Renal pelvis (tissue), 12 donors: ENCODE measurements at places on chromosomes 2 and 18. TPM values are rescaled to one million over a fixed set of nuclear protein-coding genes. Genes with fewer than 3 reads are reported as not detected.

KRTCAP3 gene
- 10.6 TPM for polyA plus RNA-seq

DNA sequence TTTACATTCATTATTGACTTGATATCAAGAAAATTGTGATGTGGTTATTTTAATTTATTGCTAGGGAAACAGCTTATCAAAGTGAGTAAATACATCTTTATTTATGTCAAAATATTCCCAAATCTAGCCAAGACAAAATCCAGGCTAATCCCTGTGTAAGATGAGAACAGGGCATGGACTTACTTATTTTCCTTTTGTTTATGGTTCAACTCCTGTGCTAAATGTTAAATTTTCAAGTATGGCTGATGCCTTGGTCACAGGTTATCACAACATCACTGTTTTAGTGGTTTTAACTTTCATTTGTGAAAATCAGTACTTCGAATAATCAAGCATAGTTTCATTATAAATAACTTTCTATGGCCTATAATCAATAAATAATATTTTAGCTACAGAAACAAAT lies 657.0 kb upstream of the SYT4 start:
- no peak for DNase-seq

DNA sequence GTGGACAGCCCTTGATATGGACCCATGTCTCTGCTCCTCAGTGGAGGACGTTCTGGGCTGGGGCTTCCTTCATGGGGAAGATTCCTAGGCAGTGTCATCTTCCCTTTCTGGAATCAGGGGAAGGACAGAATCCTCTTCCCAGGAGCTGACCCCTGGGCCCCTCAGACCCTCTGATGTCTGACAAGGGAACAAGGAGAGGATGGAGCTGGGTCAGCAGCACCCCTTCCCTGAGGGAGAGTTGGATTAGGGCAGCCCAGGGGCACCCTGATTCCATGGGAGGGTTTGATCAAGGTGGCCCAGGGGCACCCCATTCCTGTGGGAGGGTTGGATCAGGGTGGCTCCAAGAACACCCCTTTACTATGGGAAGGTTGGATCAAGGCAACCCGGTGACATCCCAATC lies 86.5 kb downstream of the ACKR3 start:
- no peak for DNase-seq

- DNase-seq: no peak
Observed at GRCh38 chr2:8555543-8555942, 126.3 kb upstream of the ID2 start.

DNA sequence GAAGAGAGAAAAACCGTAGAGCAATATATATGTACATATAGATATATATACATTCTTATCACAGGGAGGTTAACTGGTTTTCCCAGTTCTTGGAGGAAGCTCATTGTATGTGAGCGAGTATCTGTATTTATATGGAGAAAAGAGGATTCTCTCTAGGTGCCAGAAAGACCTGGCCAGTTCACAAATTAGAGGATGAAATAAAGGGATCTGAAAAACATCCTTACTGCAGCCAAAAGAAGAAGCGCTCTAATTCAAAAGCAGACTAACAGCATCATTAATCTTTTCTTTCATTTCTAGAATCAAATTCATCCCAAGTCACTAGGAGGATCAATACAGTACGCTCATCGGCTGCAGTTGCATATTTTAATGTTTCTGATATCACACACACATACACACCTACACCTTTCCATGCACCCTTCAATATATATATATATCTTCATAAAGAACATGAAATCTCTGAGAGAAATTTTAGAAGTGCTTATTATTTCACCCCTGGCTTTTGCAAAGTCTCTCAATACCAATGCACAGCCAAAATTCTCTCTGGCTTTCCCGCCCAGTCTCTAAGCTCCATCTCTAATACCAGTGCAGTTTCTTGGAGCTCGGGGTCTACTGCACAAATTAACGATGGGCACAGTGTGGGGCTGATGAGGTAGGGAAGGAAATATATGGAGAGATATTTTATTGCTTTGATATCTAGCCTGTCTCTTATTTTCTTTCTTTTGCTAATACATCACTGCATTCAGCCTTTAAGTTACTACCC lies 731 bp downstream of the NRXN1 start:
- no peak for DNase-seq

DNA sequence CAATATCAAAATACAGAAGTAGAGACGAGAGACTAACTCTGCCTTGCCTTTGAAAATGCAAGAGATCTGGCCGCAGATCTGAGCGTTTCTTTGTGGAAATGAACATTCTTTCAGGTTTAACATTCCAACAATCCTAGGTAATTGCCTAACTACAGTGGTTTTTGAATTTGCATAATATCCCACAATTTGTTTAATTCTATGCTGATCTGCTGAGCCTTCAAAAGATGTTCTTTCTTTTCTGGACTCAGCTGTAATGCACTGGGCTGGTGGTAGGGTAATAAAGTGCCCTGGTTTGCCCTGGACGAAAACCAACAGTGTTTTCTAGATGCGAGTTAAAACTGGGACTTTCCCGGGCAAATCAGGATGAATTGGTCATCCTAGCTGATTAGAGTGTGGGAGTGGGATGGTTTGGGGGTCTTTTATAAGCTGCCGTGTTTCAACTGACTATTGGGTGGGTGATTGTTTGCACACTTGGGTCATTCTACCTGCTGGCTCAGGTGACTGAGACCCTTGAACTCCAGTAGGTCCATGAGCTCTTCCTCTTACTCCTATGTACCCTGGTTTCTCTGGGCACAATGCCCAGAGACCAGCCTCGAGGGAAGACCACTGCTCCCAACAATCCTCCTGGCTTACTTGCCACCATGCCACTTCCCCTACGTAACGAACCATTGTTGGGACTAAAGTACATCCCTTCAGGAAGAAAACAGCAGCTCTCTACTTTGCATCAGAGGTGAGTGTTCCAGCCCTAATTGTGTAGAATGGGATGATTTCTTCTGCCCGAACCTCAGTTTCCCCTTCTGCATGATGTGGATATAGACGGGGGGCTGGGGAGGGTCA lies 3.4 kb upstream of the PAX8 start:
- DNase-seq: no peak

GRCh38 chr2:233262562-233262961 lies 11.1 kb downstream of the ATG16L1 start:
- no peak for DNase-seq
